ENCODE measurements at places on chromosomes 4 and X.

GRCh38 chrX:117910216-117910615, 206.4 kb downstream of the KLHL13 start:
- no peak for DNase-seq

- DNase-seq, result peak; percentile 50
Observed at GRCh38 chr4:70903291-70903603, 1.1 kb downstream of the MOB1B start.

GRCh38 chr4:58050439-58050838, 940.3 kb upstream of the IGFBP7 start:
- no peak for DNase-seq

GRCh38 chr4:10347815-10348214, 109.4 kb downstream of the ZNF518B start:
- DNase-seq, result no peak

GRCh38 chr4:164154416-164154815, 599.5 kb upstream of the SMIM31 start:
- DNase-seq, result no peak

DNA sequence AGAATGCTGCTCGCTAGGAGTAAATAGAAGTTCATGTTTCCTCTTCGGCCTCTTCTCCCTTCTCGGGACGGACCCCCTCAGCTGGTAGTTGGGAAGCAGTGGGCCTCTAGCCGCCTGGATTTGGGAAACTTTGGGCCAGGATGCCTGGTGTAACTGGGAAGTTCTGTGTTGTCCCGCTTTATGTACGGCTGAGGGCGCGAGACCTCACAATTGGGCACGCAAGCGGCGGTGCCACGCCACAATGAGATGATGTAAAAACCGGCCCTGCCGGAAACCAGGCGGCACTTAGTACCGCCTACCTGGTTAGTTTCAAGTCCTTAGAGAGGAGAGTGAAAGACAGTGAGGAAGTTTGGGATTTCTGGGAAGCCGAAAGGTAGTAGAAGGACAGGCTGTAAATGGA, at the start of gene CT83:
TSS of gene CT83 (minus strand) at position 155 of the 400 bp plus-strand sequence. CDS start at position 35, 120 bp downstream.
- DNase-seq, result no peak

DNA sequence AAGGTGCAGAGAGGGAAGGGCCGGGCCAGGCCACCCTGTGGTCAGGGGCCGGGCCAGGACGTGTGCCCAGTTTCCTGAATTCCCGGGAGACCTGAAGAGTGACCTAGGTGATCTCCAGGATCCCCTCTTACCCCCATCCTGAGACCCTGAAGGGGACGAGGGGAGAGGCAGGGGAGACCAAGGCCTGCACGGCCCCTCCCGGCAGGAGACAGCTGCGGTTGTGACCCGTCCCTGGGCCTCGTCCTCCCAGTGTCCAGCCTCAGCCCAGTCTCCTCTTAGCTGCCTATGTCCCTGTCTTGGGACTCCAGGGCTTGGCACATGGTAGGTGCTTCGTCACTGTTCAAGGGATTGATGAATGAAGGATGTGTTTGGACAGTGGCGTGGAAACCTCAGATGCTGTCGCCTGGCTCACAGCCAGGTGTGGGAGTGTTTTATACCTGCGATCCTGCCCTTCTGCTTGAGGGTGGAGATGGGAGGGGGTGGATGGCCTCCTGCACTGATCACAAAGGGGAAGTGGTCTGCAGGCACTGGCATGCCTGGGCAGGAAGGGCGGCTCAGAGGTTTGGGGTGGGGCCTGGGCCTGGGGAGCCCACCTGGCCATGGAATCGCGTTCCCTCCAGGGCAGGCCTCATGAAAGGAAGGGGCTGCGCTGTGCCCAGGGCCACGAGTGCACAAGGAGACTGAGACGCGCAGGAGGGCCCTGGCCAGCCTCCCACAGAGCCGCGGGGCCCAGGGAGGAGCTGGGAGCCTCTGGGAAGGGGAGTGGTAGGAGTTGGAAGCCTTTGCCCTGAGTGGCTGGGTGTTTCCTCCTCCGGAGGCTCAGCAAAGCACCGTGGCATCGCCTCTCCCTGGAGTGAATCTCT, 6.9 kb downstream of the SH3TC1 start:
- no peak for DNase-seq

GRCh38 chr4:140084385-140084784, 69.6 kb downstream of the MAML3 start:
- DNase-seq, result no peak

DNA sequence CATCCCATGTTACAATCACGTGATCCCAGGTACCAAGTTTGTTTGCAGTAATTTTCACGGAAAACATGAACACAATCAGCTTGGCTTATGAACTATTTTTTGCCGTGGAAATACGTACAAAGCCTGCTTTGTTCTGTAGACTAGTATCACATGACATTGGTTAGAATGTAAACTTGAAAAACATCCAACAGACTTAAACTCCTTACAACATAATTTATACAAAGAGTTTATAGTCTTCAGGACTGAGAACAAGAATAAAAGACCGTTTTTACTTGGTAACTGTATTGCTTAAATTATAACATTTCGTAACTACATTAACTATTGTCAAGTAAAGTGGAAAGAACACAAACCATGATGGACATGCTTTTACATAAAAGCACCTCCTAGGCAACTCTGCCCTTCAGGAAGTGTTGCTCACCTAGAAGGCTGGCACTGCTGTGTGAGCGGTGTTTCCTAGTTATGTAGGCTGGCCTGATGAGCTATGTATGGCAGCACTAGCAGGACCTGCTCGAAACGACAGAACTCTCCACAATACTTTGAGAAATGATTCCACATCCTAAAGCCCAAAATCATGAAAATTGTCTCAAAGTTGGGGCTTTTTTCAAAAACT, 41.8 kb upstream of the WDR1 start:
- no peak for DNase-seq

GRCh38 chr4:18404642-18405041, 383.1 kb upstream of the LCORL start:
- no peak for DNase-seq

DNA sequence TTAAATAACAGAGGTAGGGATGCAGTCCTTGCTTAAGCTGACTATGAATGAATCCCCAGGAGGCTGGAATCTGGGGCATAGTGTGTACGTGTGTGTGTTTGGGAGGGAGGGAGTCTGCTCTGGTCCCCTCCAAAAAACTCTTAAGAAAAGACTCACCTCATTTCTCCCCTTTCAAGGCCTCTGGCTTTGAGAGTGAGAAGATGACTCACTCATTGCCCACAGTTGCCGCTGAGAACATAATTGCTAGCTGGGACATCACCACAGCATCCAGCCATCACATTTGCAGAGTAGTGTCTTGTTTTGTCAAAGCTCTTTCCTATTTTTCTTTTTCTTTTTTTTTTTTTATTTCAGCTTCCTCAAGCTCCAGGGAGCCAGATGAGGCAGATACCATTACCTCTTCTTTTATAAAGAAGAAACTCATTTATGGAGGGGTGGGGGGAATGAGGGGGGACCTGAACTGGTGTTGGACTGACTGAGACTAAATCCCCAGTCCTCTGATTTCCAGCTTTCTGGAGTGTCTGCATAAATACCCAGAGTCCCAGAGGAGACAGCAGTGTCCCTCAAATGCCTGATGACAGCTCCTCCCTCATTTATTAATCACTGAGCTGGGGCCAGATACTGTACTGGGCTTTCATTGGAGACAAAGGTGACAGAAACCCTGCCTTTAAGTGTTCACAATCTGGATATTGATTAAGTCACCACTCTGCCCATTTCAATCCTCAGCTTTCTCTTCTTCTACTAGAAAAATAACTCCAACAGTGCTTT, 61.9 kb upstream of the LAS1L start:
- DNase-seq, result peak; percentile 78

DNA sequence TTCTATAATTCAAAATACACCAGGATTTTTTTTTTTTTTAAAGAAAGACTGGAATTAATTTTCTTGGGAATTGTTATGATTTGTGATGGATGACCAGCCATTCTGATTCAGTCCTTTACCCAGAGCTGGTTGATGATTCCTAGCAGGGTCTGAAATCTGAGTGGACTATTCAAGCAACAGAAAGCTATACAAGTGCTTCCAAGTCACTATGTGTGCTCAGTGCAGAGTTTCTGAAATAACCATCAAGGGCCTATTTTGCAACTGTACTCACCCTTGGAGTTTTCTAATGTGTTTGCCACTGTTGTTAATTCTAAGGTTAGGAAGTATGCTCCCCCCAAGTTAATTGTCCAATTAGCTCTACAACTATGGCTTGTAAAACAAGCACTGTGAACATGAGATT, 137.7 kb upstream of the RAPGEF2 start:
- no peak for DNase-seq

GRCh38 chrX:137236837-137237236, 203.0 kb upstream of the GPR101 start:
- DNase-seq, result no peak

DNA sequence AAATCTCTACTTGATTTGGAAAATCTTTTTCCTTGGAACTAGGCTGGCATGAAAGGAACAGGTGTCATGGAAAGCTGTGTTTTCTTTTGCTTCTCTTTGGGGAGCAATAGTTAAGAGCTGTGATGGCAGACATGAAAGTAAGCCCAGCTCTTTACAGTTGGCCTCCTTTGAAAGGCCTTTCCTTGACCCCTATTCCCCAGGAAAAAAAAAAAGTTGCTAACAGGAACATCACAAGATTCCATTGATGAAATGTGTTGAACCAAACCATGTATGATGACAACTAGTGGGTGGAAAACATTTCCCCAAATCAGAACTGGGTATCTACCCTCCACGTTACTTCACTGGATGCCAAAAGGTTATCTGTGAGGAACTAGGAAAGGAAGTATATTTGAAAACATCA, 190.7 kb upstream of the RPL34 start:
- DNase-seq, result no peak

- DNase-seq, result no peak
Observed at GRCh38 chr4:3715061-3715854, 50.9 kb upstream of the ADRA2C start.

- DNase-seq, result peak; percentile 64
Observed at GRCh38 chr4:26410385-26411293, 79.6 kb downstream of the CCKAR start.

DNA sequence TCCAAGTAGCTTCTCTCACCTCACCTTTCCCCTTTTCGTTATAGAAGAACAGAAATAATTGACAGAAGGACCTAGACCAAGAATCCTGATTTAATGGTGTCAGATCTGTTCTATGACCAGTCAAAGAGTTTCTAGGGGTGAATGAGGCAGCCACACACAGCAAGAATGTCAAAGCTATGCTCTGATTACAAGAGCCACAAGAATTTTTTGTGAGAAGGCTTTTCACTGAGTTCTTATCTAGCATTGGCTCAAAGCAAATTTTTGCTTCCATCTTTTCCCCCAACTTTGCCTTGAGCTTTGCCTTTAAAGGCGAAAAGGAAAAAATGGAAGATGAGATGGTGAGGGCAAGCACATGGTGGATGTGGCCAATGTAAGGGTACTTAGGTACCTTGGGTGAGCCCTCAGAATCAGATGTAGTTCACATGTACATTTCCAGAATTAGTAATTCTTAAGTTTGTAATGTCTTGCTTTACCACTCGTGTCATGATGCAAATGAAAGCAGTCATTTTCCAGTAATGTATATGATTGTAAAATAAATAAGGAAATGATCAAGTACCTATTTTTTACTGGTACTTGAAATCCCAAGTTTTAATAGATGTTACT, 23.5 kb downstream of the FMR1 start:
- no peak for DNase-seq

- no peak for DNase-seq
Observed at GRCh38 chr4:151147000-151147399, 47.6 kb downstream of the RPS3A start.

- DNase-seq, result no peak
Observed at GRCh38 chr4:180437601-180438000, 1805.6 kb upstream of the TENM3 start.

All from GM23248 (cell line).